ENCODE measurements at places on chromosomes 6 and 20. TPM values are rescaled to one million over a fixed set of nuclear protein-coding genes. Genes with fewer than 3 reads are reported as not detected.

Gene SPAG4
- 6.8 TPM for total RNA-seq

Gene FLOT1
- total RNA-seq: 180 TPM

Gene TREM2
- total RNA-seq: not detected

Gene HCK
- not detected for total RNA-seq

Gene PPP1R16B
- not detected for total RNA-seq

Gene ACTL10
- 2.0 TPM for total RNA-seq

Gene DSN1
- total RNA-seq: 37.2 TPM

Gene RNASET2
- total RNA-seq: 6.1 TPM

Gene SLC22A7
- not detected for total RNA-seq

All from bronchus fibroblast of lung (primary cell).